ENCODE measurements at places on chromosomes 13 and 19.

- DNase-seq = no peak
Measured at GRCh38 chr19:384799-385169, 24.2 kb downstream of the C2CD4C start.

DNA sequence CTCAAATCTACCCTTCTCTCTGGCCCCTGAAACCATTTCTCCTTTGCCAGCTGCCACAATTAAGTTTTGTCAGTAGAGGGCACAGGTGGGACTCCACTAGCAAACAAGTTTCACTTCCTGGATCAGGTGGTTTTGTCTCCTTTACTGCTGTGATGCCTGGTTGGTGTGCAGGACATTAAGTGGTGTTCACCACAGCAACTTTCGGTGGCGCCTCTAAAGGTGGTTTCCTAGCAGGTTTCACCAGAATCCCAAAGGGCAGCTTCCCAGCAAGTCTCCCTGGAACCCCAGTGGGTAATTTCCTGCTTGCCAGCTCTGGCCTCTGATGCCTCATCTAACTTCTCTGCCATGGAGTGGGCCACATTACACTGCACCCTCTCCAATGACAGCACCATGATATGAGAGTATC is 16.6 kb downstream of the MED4 start:
- no peak for DNase-seq

- no peak for DNase-seq
Measured at GRCh38 chr13:33722216-33722915, 95.6 kb upstream of the RFC3 start.

DNA sequence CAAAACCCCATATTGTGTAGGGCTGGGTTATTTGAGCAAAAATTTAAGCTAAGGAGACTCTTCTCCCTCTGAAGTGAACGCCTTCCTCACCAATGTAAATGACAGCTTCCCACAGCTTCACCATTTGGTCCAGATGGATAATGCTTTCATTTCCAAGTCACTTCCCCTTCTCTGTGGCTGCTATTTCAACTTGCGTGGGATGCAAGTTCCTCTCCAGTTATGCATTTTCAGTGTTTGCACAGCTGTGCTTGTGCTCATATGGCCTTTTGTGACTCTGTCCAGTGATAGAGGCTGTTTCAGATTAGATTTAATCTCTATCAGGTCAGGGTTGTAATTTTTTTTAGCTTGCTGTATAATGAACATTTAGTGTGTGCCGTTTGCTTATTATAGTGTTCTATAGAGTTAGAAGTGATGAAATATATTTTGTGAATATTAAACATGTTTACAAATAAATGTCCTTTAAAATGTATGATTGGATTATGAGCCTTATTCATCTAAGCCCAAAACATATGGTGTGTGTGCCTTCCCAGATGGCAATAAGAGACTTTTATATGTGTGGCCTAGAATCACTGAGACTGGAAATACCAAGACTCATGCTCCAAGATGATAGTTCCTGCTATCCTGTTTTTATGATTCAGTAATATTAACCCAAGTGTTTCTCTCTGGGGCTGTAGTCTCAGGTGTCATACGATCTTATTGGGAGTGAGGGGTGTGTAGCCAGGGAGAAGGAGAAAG is 86.6 kb downstream of the TNFRSF19 start:
- peak; percentile 56 for DNase-seq

- no peak for DNase-seq
Measured at GRCh38 chr19:38394488-38394887, 6.0 kb downstream of the SPRED3 start.

DNA sequence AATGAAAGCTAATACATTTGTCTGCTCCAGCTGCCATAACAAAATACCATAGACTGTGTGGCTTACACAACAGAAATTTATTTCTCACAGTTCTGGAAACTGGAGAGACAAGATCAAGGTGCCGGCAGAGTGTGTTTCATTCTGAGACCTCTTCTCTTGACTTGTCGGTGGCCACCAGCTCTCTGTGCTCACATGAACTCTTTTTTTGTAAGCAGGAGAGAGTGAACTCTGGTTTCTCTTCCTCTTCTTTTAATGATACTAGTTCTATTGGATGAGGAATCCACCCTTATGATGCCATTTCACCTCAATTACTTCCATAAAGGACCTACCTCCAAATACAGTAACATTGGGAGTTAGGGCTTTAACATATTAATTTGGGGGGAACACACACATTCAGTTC is 11.7 kb downstream of the KCTD12 start:
- DNase-seq = no peak

DNA sequence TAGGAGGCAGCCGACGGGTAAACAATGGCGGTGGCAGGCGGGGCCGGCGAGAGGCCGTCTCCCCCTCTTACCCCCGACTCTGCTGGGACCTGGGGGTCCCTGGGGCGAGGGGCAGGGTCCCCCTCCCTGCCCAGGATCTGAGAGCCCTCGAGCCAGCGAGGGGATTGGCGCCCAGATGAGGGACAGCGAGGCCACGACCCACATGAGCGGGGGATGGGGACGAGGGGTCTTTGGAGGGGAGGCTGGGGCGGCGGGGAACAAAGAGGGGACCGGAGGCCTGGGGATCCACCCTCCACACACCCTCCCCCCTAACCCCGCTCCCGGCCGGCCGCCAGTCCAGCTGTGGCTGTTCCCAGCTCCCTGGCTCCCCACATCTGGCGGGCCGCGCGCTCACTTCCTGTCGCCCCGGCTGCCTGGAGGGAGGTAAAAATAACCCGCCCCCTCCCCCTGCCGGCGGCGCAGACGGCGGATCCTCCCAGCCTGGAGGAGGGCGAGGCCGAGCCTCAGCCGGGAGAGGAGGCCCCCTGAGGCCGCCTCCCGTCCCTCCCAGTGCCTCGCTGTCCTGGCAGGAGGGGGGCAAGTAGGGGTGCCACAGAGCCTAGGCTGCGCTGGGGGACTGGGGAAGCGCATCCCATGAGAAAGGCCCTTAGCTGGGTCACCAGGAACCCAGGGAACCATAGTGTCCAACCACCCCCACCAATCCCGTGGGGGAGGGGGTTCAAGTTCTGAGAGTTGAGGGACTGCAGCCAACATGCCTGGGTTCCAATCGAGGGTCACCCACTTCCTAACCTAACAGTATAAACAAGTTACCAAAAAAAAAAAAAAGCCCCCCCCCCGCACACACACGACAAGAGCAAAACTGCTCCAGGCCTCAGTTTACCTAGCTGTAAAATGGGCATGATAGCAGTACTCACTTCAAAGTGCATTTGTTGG is 29.3 kb upstream of the NANOS3 start:
- DNase-seq = no peak

DNA sequence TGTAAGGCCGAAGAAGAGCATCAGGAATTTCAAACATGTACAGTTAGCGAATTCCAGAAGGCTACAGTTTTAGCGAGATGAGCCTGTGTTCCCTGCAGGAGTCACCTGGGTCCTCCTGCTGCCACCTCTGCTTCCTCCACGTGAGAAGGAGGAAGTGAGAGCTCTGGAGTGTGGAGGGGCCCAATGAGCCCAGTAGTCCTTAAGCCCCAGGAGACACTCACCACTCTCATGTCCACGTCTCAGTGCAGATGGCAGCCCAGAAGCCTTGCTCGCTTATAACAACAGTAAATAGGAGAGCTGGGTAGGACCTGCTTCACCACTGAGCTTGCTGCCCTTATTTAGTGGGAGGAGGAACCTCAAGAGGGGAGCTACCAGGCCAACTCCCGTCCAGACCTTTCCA is 44.3 kb downstream of the SERP2 start:
- no peak for DNase-seq

GRCh38 chr13:36217456-36217855 is 3.1 kb upstream of the SOHLH2 start:
- no peak for DNase-seq

GRCh38 chr13:111165241-111166010 is 50.3 kb downstream of the ARHGEF7 start:
- no peak for DNase-seq

- no peak for DNase-seq
Measured at GRCh38 chr13:110636053-110636475, 20.7 kb downstream of the NAXD start.

DNA sequence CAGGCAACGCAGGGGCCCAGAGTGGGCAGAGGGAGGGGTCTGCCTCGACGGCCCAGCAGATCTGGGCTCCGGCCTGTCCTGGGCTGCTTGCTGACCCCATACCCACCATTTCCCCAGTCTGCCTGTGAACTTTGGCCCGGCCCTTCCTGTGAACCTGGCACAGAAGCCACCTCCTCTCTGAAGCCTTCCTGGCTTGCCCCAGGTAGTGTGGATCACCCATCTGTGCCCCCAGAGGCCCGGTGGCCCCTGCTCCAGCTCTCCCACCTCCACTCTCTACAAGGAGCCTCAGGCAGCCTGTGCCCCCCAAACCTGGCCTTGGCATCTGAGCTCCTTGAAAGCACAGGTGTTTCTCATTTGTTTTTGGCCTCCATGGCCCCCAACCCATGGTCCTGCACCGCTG is 15.7 kb downstream of the PLEKHF1 start:
- no peak for DNase-seq

- DNase-seq = no peak
Measured at GRCh38 chr13:106230450-106230849, 305.0 kb downstream of the EFNB2 start.

GRCh38 chr19:11295665-11296245 is at the start of gene TSPAN16:
Gene TSPAN16, plus strand, starts transcription at chr19:11296160. Its CDS starts 138 bp downstream, at chr19:11296298.
- no peak for DNase-seq

DNA sequence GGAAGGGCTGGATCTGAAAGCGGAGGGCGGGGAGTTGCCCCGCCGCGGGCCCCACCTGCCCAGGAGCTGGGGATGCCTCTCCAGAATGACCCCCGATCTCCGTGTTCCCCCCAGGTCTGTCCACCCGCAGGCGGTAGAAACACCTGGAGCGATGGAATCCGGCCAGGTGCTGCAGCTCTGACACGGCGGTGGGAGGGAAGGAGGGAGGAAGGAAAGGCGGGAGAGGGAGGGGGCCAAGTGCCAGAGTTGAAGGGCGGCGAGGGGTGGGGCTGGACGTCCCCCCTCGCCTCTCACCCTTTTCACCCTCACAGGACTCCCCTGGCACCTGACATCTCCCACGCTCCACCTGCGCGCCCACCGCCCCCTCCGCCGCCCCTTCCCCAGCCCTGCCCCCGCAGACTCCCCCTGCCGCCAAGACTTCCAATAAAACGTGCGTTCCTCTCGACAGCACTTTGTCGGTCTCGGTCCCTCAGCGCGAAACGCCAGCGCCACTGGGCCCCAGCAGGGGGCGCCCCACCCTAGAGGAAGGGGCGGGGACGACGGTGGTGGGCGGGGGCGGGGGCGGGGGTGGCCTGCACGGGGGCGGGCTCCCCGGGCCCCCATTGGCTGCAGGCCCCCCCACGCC is 337 bp upstream of the FXYD7 start:
- no peak for DNase-seq

DNA sequence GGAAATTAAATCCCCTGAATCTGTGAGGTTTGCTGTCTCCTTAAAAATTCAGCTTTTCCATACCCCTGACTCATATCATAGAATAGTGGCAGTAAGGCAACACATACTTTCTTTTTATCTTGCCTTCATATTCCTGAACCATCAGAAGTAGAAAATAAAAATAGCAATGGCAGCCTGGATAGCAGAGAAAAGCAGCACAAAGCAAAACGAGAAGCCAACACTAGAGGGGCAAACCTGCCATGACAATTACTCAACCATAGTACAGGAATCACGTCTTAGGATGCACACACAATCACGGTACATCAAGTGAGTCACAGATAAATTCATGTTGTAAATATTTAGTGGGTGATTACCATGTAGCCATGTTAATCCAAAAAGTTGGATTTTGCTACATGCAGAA is 343.0 kb downstream of the ITGBL1 start:
- DNase-seq = no peak

DNA sequence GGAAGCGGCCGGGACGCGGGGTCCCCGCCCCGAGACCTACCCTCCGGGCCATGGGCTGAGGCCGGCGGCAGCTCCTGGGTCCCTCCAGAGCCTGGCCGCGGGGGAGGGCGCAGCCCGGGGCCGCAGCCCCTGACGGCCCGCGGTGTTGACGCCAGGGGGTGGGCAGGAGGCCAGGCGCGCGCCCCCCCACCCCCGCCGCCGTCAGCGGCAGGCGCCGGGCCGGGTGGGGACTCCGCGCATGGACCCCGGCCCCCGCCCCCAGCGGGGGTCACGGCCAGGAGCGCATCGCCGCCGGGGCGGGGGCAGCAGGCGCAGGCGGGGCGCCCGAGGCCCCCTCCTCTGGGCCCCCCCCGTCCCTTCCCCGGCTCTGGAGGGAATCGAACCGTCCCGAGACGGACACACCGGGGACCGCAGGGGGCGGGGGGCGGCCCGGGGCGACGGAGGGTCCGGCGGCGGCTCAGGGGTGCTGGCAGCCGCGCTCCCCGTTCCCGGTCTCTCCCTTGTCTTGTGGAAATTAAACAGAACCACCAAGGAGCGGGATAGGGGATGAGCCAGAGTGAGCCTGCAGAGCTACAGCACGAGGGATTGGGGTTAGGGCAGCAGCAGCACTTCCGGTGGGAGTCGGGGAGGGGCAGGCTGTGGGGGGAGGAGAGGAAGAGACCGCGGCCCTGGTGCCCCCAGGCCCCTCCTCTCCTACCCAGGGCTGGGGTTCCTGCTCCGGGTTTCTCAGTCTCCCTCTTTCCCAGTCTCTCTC is at the start of gene MEIS3:
TSS of gene MEIS3 (minus strand) at position 498 of the 754 bp plus-strand sequence. CDS start at position 52, 446 bp downstream.
- no peak for DNase-seq

DNA sequence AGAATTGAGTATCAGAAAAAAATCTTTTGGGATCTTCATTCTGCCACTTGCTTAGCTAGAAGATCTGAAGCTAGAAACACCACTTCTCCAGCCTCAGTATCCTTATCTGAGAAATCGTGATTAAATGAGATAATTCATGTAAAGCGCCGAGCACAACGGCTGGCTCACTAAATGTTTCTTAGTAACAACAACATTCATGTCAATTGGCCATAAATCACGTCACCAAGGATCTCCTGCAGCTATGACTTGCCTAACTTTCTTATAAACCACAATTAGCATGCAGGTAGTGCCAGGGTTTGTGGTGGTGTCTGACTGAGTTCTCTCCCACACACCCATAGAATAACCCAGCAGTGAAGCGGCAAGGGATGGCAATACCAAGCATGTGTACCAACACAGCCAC is 501.3 kb downstream of the EFNB2 start:
- DNase-seq = no peak

GRCh38 chr13:103615771-103616170 is 549.6 kb upstream of the SLC10A2 start:
- DNase-seq = no peak

GRCh38 chr13:97875218-97875617 is 78.3 kb upstream of the IPO5 start:
- no peak for DNase-seq

DNA sequence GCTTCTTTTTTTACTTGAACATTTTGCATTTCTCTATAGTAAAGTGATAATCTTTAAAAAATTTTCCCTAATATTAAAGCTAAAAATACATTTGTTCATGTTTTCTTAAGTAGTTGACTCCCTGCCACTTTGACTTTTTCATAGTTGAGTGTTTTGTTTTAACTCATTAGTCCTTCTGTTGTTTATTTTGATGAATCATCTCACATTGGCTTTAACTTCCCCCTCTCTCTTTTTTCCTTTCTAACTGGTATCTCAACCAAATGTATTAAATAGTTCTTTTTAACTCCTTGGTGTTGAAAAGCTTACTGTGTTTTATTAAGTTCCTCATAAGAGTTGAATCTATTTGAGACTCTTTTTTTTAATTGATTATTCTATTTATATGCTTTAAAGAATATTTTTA is 2.8 kb downstream of the TNFSF13B start:
- DNase-seq = no peak

GRCh38 chr13:80437231-80437630 is 96.3 kb upstream of the SPRY2 start:
- no peak for DNase-seq

- no peak for DNase-seq
Measured at GRCh38 chr19:14375055-14375581, 6.1 kb upstream of the ADGRE5 start.
